ENCODE measurements at places on chromosomes 7 and 10.

DNA sequence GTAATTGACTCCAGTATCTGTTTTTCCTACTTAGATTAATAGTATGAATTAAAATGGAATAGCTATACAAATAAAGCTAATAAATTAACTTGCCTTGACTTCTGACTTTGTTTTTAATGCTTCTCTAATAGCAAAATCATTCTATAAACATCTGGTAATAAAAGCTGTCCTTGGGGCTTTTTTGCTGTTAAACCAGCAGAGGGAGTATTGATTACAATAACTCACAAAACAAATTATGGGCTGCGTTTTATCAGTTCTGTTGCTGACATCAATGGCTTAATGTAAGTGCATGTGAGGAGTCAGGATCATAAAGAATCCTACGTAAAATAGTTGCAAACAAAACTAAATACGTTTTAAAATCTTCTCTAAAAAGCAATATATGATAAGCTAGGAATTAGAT is 667.8 kb downstream of the PCDH15 start:
- peak; percentile 0 for DNase-seq

DNA sequence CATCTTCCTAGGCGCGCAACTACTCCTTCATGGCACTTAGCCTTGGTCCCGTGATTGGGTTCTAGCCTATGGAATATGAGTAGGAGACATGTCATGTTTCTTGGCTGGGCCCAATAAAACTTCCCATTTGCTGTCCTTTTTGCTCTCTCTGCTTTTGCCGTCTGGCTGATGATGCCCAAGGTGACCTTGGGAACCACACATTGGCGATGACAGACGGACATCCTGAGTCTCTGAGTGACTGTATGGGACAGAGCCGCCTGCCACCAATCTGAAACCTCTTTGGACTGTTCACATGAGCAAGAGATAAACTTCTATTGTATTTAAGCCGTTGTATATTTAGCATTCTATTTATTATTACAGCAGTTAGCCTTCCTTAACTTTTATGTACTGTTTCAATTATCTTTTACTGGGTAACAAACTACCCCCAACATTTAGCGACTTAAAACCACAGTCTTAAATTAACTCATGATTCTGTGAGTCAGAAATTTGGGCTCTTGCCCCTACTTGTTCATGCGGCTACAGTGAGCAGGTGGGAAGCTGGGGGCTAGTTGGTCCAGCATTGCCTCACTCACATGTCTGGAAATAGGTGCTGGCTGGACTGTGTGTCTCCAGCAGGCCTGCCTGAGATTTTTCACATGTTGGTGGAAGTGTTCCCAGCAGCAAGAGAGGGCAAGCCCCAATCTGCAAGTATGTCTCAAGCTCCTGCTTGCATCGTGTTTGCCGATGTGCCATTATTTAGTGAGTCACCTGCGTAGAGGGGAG is 71.7 kb downstream of the NOD1 start:
- DNase-seq, result no peak

DNA sequence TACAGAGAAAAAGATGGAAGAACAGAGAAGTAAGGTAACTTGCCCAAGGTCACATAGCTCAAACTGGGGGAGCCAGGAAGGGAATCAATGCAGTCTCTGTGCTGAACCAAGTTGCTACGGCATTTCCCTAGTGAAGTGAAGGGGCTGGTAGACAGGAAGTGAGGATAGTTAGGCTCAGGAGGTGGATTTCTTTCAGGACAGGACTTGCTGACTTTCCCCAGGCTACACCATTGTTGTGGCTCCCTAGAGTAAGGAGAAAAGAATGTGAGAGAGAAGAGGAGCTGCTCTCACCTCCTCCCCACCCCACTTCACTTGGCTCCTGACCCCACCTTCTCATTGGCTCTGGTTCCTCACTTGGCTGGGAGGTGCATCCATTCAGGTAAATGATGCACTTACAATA is 316.9 kb downstream of the INHBA start:
- no peak for DNase-seq

DNA sequence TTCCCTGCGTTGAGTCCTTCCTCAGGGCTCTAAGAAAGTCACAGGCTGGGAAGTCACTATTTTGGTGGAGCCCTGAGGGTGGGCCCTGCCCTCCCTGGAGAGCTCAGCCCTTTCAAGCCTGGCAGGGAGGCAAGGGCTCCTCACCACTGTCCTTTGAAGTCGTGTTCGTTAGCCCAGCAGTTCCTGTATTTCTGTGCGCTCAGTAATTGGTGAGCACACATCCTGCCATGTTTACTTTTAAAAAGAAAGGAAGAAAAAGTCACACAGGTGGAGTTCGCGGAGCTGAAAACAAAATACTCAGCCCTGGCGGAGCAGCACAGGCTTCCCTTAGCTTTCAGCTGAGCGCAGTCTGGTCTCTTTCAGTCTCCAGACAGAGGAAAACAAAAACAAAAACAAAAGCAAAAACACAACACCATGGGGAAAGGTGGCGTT is 37.1 kb downstream of the PRKCQ start:
- peak; percentile 99 for DNase-seq

GRCh38 chr10:2111965-2112364 is 374.6 kb upstream of the ADARB2 start:
- no peak for DNase-seq

- DNase-seq, result no peak
These were observed 13.9 kb downstream of the CROT start for GRCh38 chr7:87359366-87359765.

DNA sequence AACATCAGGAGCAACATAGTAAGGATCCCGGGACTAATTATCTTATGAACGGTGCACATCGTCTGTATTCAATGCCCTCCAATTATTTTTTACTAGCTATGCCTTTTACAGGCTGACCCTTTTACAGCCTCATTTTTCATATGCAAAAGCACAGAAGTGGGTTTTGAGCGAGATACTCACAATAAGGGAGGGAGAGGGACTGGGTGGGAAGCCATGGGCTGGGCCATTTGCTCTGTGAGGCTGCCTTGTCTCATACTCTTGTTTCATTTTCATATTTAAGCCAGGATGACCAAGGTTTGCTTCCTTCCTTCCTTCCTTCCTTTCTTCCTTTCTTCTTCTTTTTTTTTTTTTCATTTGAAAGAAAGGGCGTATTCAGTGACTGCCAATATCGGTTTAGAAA is 259.3 kb downstream of the TRIL start:
- DNase-seq, result no peak

DNA sequence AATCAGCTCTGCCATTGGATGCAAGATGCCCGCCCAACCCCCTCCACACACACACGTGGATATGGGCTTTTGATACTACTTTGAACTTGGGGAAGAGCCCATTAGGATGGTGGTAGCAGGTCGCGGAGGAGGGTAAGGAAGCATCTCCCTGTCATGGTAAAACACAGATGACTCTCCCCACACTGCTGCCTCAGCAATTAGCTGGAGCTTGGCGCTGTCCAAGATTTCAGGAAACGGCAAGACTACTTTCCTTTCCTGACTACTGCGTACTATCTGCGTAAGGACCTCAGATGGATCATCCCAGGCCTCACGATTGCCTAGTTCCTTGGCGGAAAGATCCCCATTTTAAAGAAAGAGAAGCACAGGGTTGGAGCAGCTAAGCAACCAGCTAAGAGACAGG is 134.3 kb downstream of the C10orf90 start:
- no peak for DNase-seq

- DNase-seq, result no peak
These were observed 492.5 kb upstream of the AKR1E2 start for GRCh38 chr10:4333459-4333894.

GRCh38 chr10:52879091-52879807 is 106.7 kb upstream of the MBL2 start:
- no peak for DNase-seq

- DNase-seq, result no peak
These were observed 271.0 kb downstream of the MTERF1 start for GRCh38 chr7:91609525-91609924.

GRCh38 chr7:38241071-38241470 is 32.4 kb downstream of the TARP start:
- DNase-seq, result no peak

DNA sequence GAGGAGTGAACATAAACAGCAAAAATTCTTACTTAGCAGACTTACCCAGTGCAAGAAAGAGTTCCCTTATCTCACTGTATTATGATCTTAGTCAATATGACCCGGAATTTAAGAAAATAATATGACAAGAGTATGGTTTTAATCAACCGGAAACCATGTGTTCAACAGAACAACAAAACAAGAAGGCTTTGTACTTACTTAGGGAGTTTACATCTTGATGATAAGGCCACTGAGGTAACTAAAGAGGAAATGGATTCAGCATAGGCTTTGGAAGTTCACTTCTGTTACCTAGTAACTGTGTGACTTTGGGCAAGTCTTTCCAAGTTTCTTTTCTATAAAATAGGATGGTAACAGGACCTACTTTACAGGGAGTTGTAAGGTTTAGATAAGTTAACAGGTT is 7.4 kb upstream of the FAS start:
- DNase-seq, result no peak

DNA sequence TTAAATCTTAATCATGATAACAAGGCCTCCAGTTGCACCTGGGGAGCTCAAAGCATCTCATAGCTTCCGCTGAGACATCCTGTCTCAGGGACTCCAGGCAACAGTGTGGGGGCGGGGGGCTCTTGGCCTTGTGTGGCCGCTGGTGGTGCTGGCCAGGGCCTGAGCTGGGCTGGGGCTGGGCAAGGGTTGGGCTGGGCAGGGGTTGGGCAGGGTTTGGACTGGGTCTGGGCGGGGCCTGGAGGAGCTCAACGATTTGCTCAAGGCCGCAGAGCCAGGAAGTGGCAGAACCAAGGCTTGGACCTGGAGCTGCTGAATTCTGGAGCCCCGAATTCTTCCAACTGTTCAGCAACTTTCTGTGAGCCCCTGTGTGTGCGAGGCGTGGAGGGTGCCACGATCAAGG is 37.9 kb upstream of the PSMG3 start:
- DNase-seq, result no peak

- no peak for DNase-seq
These were observed 92.8 kb downstream of the CD36 start for GRCh38 chr7:80731281-80731680.

- DNase-seq, result peak; percentile 85
These were observed at the start of gene MASTL for GRCh38 chr10:27155066-27155754. TSS of gene MASTL (plus strand) at chr10:27155352. CDS start at chr10:27155427, 75 bp downstream.

- DNase-seq, result no peak
These were observed 32.8 kb downstream of the TMEM60 start for GRCh38 chr7:77765481-77765880.

DNA sequence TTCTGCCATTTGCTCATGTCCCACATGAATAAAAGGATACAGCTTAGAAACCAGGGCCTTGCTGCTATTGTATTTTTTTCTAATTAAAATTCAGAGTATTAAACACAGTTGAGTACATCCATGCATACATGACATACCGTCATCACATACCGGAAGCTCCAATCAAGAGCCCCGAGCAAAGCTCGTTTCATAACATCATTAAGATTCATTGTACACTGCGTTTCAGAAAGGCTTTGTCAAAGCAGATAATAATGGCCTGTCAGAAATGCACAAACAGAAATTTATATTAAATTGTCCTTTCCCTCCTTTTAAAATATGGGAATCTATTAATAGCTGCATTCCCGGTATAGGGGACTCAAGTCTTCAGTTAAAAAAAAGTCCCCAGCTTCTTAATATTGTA is 103.4 kb downstream of the PRTFDC1 start:
- DNase-seq, result no peak

Measured in Jurkat, Clone E6-1 (cell line).